Coronary artery (tissue), 2 donors: ENCODE measurements at places on chromosomes 5 and 9.

DNA sequence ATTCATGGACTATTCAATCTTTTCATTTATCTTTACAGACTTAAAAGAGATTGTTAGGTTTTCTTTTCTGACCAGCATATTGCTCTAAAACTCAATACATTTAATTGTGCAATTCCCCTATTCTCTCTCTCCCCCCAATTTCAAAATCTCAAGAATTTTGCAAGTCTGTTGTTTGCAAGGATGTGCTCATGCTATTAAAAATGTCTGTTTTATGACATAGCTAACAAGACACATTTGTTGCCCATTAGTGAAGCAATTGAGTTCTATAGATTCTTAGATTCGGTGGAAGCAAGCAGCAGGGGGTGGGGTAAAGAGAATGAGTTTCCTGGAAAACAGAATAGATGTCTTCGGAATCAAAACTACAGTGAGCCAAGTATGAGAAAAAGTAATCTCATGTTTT is 8.5 kb upstream of the CSNK1A1 start:
- no peak for DNase-seq

DNA sequence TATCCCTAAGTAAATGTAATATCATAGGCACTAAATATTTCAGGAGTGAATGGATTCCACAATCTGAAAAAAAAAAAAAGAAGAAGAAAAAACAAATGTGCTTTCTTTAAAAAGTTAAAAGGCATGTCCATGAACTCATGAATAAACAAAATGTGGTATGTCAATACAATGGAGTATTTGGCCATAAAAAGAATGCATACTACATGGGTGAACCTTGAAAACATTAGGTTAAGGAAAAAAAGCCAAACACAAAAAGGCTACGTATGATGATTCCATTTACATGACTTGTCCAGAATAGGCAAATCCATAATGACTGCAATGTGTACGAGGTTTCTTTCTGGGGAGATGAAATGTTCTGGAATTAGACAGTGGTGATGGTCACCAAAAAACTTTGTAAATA is 45.3 kb downstream of the FNIP1 start:
- no peak for DNase-seq

GRCh38 chr5:17157916-17158529 is 59.4 kb upstream of the BASP1 start:
- DNase-seq = no peak

GRCh38 chr9:122991370-122991830 is 42.1 kb upstream of the GPR21 start:
- DNase-seq = no peak

- no peak for DNase-seq
These were observed 677.3 kb upstream of the RGMB start for GRCh38 chr5:98096155-98096554.

DNA sequence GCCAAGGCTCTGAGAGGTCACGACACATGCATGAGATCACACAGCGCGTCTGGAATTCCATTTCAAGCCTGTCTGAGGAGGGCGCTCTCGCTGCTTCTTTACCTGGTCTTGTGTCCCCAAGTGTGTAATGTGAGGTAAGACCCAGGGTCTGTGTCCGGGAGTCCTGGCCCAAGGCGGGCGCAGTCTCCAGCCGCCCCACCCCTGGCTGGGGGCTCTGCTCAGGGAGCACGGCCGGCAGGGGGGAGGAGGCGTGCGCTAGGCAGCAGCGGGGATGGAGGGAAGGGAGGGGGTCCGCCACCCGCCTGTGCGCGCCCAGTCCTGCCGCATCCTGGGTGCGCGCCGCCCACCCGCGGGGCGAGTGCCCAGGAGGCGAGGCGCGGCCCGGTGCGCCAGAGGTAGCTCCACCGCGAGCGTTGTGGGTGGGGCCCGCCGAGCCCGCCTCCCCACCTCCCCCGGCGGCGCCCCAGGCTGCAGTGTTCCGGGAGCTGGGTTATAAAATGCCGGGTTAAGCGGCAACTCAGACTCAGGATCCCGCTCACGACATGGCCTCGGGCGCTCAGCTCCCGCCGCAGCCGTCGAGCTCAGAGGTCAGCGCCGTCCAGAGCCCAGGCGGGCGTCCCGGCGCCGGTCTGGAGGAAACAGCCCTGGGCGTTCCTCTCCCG is at the start of gene CCNI2:
CCNI2 (plus strand) TSS at position 473 of the 662 bp plus-strand sequence; CDS start at position 543, 70 bp downstream.
- DNase-seq = no peak

GRCh38 chr5:35884191-35884769 is 27.6 kb downstream of the IL7R start:
- DNase-seq = no peak

- no peak for DNase-seq
These were observed 1.4 kb downstream of the MEF2C start for GRCh38 chr5:88881571-88881971.

GRCh38 chr5:7464182-7464581 is 68.2 kb downstream of the ADCY2 start:
- DNase-seq = no peak

GRCh38 chr9:78127279-78128225 is 95.9 kb upstream of the GNAQ start:
- no peak for DNase-seq

DNA sequence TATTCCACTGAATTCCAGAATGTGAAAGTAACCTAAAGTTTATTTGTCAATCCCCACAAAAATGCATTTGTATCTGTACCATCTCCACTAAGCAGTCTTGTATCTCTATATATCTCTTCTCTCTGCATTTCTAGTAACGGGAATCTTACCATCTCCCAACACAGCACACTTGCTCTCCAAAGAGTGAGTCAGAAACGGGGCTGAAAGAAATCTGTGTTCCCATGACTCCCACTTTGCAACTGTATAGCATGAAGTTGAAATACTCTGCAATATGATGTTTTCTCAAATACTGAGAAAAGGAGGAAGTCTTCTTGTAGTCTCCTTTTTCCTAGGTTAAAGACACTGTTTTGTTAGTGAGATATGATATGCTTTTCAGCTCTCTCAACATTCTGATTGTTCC is 848.8 kb upstream of the ACO1 start:
- no peak for DNase-seq

GRCh38 chr5:126454535-126454934 is 31.3 kb downstream of the GRAMD2B start:
- no peak for DNase-seq

- DNase-seq = no peak
These were observed 86.0 kb downstream of the ANKRD55 start for GRCh38 chr5:56147106-56147505.

DNA sequence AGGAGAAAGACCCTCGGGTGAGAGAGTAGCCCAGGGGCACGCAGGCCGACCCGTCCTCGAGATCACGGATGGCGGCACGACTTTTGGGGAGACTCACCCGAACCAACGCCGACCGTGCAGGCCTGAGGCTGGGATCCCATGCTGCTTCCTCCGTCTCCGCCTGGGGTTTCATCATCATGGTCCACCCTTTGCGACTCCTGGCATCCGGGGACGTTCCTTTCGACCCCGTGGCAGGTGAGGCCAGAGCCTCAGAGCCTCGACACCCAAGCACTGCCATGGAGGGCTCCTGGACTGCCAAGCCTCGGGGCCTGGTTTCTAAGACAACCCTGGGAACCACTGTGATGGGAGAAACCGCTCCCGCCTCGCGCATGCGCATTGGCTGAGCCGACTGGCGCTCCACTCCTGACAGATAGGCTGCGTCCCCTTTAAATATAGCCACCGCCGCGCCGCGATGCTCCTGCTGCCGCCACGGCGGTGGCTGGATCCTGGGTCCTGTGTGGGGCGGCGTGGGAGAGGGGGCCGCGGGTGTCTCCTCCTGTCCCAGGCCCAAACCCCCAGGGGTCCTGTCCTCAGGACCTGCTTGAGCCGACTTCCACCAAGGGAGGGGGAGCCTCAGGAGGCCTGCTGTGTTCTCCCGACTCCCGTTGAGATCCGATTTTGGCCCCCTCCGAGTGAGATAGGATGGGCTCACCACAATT is 481.6 kb downstream of the SPATA31A7 start:
- DNase-seq = peak; percentile 47
